ENCODE measurements at places on chromosomes 3 and 15. TPM values are rescaled to one million over a fixed set of nuclear protein-coding genes. Genes with fewer than 3 reads are reported as not detected.

IGSF11 gene
- total RNA-seq: 0.57 TPM

MYZAP gene
- 0.31 TPM for total RNA-seq

CIB2 gene
- 1.2 TPM for total RNA-seq

ATP1B3 gene
- total RNA-seq: 64.5 TPM

CPNE9 gene
- not detected for total RNA-seq

APOD gene
- not detected for total RNA-seq

CRYBG3 gene
- total RNA-seq: 1.1 TPM

GHRL gene
- 0.92 TPM for total RNA-seq

DISP2 gene
- total RNA-seq: 0.25 TPM

CILP gene
- total RNA-seq: 0.27 TPM

XYLB gene
- 0.52 TPM for total RNA-seq

CA12 gene
- not detected for total RNA-seq

TAGLN3 gene
- not detected for total RNA-seq

AEN gene
- 26.9 TPM for total RNA-seq

IMPG2 gene
- 0.22 TPM for total RNA-seq

GOLGA6L10 gene
- total RNA-seq: 1.6 TPM

TMCO5A gene
- total RNA-seq: not detected

DUOXA1 gene
- total RNA-seq: not detected

PRKCD gene
- 20.7 TPM for total RNA-seq

GREM1 gene
- total RNA-seq: not detected

MCCC1 gene
- 25.9 TPM for total RNA-seq

CCR5 gene
- total RNA-seq: 7.5 TPM

C3orf85 gene
- not detected for total RNA-seq

ARHGEF26 gene
- total RNA-seq: 0.08 TPM

ETV5 gene
- not detected for total RNA-seq

FEZF2 gene
- not detected for total RNA-seq

LRRN1 gene
- total RNA-seq: 1.2 TPM

FBXL2 gene
- total RNA-seq: not detected

SNURF gene
- total RNA-seq: 43.1 TPM

RBM5 gene
- total RNA-seq: 376 TPM

RHOV gene
- total RNA-seq: 0.25 TPM

FLNB gene
- 46.8 TPM for total RNA-seq

TMEM212 gene
- total RNA-seq: not detected

LYZL4 gene
- not detected for total RNA-seq

DNAH12 gene
- total RNA-seq: 0.27 TPM

NSUN3 gene
- total RNA-seq: 15.9 TPM

SV2B gene
- not detected for total RNA-seq

PLA2G4F gene
- not detected for total RNA-seq

GOLGA8B gene
- 303 TPM for total RNA-seq

RAB6B gene
- 1.1 TPM for total RNA-seq

TMOD2 gene
- 5.1 TPM for total RNA-seq

NBEAL2 gene
- 201 TPM for total RNA-seq

PATL2 gene
- total RNA-seq: 32.8 TPM

LARP6 gene
- total RNA-seq: not detected

MCF2L2 gene
- total RNA-seq: 5.8 TPM

ARGFX gene
- not detected for total RNA-seq

PSTPIP1 gene
- total RNA-seq: 88.0 TPM

INSYN1 gene
- total RNA-seq: not detected

PRR20G gene
- not detected for total RNA-seq

WDR93 gene
- total RNA-seq: not detected
